CD14-positive monocyte (primary cell): ENCODE measurements at places on chromosomes 7 and 10.

- no peak for DNase-seq
Observed at GRCh38 chr10:72550239-72550638, 75.6 kb downstream of the MICU1 start.

DNA sequence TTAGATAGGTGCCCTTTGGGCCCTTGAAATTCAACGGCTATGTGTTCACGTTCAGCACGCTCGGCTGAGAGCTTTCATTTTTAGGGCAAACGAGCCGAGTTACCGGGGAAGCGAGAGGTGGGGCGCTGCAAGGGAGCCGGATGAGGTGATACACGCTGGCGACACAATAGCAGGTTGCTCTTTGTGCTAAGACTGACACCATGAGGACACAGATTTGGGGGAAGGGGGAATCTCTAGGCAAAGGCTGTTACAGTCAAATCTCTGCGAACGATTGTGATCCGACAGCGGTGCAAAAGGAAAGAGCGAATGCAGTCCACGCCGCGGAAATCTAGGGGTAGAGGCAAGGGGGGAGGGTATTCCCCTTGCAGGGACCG, 667 bp downstream of the KLLN start:
- DNase-seq = no peak

DNA sequence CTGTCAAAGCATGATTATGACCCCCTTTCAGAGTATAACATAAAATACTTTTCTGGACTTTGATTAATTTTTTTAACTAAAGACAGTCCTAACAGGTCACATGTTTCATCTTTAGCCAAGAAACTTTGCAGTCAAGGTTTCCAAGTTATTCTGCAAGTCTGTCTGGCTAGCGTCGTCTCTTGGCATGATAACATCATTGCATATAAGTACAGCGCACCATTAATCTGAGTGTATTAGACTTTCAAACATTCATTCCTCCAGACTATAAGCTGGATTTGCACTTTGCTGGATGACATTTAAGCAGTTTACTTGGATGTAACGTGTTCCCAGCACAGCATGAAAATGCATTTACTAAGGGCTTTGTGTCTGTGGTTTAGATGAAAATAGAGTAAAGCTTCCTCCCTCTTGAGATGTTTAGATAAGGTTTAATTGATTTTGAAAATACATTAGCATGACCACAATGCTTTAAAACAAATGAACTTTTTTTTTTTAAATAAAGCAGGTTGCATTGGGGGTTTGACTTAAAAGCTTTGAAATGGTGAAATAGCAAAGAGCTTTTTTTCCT, 349.0 kb upstream of the MTPN start:
- no peak for DNase-seq

GRCh38 chr10:43299579-43299978, 32.7 kb upstream of the RASGEF1A start:
- DNase-seq = no peak
